Activated CD8-positive, alpha-beta memory T cell treated with anti-CD3 and anti-CD28 coated beads, Interleukin-2, amount 50 U/mL, for 4 hours (primary cell): ENCODE measurements at places on chromosomes 1 and 21.

- no peak for DNase-seq
Observed at GRCh38 chr1:4085546-4085945, 185.5 kb upstream of the C1orf174 start.

DNA sequence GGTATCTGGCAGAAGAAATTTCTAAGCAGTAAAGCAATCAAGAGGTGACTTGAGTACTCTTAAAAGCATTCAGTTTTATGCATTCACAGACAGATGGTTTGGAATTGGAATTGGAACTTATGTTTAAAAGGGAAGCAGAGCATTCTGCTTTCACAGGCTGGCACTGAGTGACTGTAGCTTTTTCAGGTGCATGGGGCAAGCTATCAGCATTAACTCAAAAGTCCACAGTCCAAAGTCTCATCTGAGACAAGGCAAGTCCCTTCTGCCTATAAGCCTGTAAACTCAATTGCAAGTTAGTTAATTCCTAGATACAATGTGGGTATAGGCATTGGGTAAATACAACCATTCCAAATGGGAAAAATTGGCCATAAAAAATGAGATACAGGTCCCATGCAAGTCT lies 1620.3 kb downstream of the MRPL39 start:
- DNase-seq, result no peak

DNA sequence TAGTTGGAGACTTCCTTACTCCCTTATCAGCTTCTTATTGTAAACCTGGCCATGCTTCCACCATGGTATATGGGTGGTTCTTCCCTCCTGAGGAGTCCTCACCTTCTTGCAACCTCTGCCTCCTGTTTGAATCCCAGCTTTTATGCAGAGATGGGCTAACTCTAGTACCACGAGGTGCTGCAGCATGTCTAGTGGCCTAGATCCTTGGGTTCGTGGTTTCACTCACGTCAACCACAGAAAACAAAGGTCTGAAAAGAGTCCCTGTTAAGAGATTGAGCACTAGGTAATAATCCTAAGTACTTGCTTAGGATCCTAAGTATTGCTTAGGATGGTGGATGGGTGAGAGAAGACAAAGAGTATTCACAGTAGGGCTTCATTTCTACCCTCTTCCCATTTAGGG lies 133.7 kb downstream of the FCRL5 start:
- no peak for DNase-seq

DNA sequence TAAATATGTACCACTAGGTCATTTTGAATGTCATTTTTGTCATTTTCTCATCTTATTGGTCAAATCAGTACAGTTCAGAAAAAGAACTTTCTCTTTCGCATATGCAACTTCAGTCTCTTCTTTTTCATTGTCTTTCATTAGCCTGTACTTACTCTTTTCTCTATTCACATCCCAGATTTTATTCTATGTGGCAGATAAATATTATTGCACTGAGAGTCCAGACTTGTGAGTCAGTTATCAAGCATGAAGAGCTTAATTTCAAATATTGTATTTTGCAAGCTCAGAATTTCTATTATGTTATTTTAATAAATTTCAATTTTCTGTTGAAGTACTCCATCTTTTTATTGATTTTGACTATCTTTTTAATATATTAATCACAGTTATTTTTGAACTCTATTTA lies 105.2 kb upstream of the PALMD start:
- DNase-seq, result no peak

- no peak for DNase-seq
Observed at GRCh38 chr1:247529771-247530355, 6.4 kb downstream of the OR2C3 start.

DNA sequence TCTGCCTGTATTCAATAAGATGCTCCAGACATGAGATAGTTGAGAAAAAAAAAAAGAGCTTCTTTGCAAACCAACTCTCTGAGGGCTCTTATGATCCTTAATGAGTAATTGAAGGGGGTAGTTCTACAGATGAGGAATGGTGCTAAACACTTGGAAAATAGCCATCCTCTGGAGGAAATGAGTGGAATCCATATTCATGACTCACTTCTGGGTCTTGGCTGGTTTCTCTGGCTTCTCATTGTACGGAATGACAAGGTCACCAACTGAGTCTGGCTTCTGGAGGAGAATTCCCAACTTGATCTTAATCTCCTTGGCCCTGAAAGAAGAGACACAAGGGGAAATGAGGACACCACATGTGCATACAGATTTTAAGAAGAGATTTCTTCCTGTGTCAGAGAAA lies 34.7 kb downstream of the RGS5 start:
- DNase-seq, result no peak
